Mesendoderm (in vitro differentiated cells): ENCODE measurements at places on chromosomes 1 and 21.

GRCh38 chr1:168340781-168341482 is 60.3 kb downstream of the TBX19 start:
- H3K27ac ChIP-seq: no peak overlapping the region
- H3K4me3 ChIP-seq: no peak overlapping the region
- H3K36me3 ChIP-seq: no peaks in the 10 kb centered on the region
- no peak for DNase-seq
- H3K27me3 ChIP-seq: no peaks in the 10 kb centered on the region
- H3K4me1 ChIP-seq: no peaks in the 10 kb centered on the region

DNA sequence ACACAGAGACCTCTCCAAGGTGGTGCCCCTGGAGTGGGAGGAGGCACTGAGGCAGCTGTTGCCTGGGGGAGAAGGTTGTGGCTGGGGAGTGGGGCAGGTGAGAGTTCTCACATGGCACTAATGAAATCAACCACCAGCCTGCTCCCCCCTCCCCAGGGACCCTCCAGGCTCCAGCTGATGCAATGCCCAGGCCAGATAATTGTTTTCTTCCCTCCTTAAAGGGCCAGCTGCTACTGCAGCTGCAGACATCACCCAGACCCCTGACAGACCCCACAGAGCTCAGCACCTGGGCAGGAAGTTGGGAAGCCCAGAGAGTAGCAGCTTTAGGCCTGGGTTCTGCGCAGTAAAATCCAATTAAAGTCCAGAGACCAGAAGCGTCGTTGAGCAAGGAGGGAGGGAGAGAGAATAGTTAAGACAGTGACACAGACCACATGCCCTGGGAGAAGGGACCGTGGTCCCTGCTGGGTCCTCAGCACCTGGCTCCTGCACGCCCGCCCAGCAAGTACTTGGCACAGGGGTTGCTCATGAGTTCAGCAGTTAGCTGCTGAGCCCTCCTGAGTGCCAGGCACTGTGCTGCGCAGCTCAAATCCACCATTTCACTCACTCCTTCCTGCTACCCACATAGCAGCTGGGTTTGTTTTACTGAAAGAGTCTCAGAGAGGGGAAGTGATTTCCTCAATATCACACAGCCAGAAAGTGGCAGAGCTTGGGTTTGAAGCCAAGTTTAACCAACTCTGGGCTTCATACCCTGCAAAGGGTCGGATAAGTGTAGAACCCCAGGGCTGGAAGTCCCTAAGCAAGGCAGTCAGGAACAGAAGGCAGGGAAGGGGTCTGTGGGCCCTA is 1.9 kb downstream of the RIMS3 start:
- no peak overlapping the region for H3K27ac ChIP-seq
- H3K4me3 ChIP-seq: no peak overlapping the region
- H3K27me3 ChIP-seq: no peaks in the 10 kb centered on the region
- peaks cover 3% of the 10 kb centered on the region for H3K4me1 ChIP-seq
- H3K36me3 ChIP-seq: no peaks in the 10 kb centered on the region
- peak; percentile 45 for DNase-seq

GRCh38 chr1:26496861-26497260 is 24.6 kb downstream of the HMGN2 start:
- H3K27me3 ChIP-seq: no peaks in the 10 kb centered on the region
- H3K4me3 ChIP-seq: no peak overlapping the region
- H3K27ac ChIP-seq: no peak overlapping the region
- no peaks in the 10 kb centered on the region for H3K4me1 ChIP-seq
- H3K36me3 ChIP-seq: no peaks in the 10 kb centered on the region
- DNase-seq: no peak

- H3K27ac ChIP-seq: no peak overlapping the region
- H3K36me3 ChIP-seq: peaks cover 5% of the 10 kb centered on the region
- H3K4me3 ChIP-seq: no peak overlapping the region
Observed at GRCh38 chr1:232417636-232418248, 212.2 kb downstream of the SIPA1L2 start.
